ENCODE measurements at places on chromosomes 6 and 20. TPM values are rescaled to one million over a fixed set of nuclear protein-coding genes. Genes with fewer than 3 reads are reported as not detected.

The NKAIN4 gene
- total RNA-seq = 1.2 TPM

The KHDC1L gene
- not detected for total RNA-seq

The MLN gene
- not detected for total RNA-seq

The PLCB4 gene
- total RNA-seq = 1.5 TPM

The ZNF831 gene
- total RNA-seq = not detected

The ROS1 gene
- 0.24 TPM for total RNA-seq

The FRMD1 gene
- total RNA-seq = not detected

The MUCL3 gene
- not detected for total RNA-seq

The HRH3 gene
- total RNA-seq = not detected

The SEL1L2 gene
- not detected for total RNA-seq

The STMND1 gene
- not detected for total RNA-seq

The XKR7 gene
- not detected for total RNA-seq

The CRISP3 gene
- not detected for total RNA-seq

The PARD6B gene
- 19.0 TPM for total RNA-seq

The ARHGAP18 gene
- 9.9 TPM for total RNA-seq

The ARMC12 gene
- 0.64 TPM for total RNA-seq

The PRDM13 gene
- not detected for total RNA-seq

The HEY2 gene
- under 0.01 TPM for total RNA-seq

The TRDN gene
- total RNA-seq = not detected

The TNFRSF6B gene
- total RNA-seq = 7.5 TPM

The TREML2 gene
- not detected for total RNA-seq

The SMIM29 gene
- 11.1 TPM for total RNA-seq

The LAMA4 gene
- 1.4 TPM for total RNA-seq

The CPNE5 gene
- not detected for total RNA-seq

The HLA-DPA1 gene
- total RNA-seq = 4.5 TPM

The TBXT gene
- not detected for total RNA-seq

The BFSP1 gene
- 6.0 TPM for total RNA-seq

The PRSS16 gene
- total RNA-seq = 5.5 TPM

The FAXC gene
- total RNA-seq = 3.6 TPM

The ENTPD6 gene
- 86.1 TPM for total RNA-seq

The ELOVL4 gene
- 10.4 TPM for total RNA-seq

The LY6G6D gene
- not detected for total RNA-seq

The MYBL2 gene
- total RNA-seq = 0.21 TPM

The MACROD2 gene
- total RNA-seq = 1.7 TPM
